Activated T-cell treated with anti-CD3 and anti-CD28 coated beads, Interleukin-2, amount 50 U/mL, for 48 hours (primary cell): ENCODE measurements at places on chromosomes 4 and X.

DNA sequence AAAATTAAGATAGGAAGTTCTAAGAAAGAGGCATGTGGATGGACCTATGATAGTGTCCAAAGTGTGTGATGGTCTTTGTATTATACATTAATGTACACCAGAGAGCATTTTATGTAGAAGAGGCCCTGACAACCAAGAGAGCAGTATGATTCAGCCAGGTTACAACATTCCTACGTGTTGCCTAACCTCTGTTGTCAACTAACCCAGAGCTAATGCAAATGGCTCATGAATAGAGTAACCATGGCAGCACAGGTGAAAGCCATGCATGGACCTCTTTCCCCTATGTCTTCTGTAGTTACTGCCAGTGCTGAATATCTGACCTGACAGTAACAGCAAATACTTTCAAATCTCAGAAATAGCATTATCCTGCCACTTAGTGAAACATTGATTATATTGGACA lies 255.6 kb downstream of the NDST4 start:
- DNase-seq = no peak

- DNase-seq = no peak
Measured at GRCh38 chr4:60656171-60656570, 544.0 kb upstream of the ADGRL3 start.

DNA sequence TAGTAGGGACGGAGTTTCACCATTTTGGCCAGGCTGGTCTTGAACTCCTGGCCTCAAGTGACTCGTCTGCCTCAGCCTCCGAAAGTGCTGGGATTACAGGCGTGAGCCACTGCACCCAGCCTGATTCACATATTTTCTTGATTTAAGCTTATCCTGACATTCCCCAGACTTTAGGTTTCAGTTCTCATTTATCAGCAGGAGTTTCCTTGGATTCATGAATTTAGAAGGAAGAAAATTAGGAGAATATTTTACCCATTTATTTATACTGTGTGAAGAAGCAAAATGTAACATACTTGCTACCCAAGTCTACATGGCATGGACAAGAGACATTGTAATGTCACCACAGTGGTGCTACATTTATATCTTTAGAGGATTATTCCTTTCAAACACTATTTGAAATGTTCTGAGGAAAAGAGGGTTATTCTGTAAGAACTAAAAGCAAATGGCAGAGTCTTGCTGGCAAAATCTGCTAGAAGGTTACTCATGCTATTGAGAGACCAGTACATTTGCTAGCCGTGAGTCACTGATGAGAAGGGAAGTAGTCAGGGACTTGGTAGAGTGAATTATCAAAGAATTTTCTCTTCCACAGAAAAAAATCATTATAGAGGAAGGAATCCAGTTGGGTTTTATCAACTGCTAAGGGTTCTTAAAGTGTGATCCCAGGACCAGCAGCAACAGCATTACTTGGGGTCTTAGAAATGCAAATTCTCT lies 26.1 kb upstream of the CFAP299 start:
- no peak for DNase-seq

- no peak for DNase-seq
Measured at GRCh38 chr4:108398316-108398715, 222.1 kb upstream of the RPL34 start.
